ENCODE measurements at places on chromosomes 1 and 21.

DNA sequence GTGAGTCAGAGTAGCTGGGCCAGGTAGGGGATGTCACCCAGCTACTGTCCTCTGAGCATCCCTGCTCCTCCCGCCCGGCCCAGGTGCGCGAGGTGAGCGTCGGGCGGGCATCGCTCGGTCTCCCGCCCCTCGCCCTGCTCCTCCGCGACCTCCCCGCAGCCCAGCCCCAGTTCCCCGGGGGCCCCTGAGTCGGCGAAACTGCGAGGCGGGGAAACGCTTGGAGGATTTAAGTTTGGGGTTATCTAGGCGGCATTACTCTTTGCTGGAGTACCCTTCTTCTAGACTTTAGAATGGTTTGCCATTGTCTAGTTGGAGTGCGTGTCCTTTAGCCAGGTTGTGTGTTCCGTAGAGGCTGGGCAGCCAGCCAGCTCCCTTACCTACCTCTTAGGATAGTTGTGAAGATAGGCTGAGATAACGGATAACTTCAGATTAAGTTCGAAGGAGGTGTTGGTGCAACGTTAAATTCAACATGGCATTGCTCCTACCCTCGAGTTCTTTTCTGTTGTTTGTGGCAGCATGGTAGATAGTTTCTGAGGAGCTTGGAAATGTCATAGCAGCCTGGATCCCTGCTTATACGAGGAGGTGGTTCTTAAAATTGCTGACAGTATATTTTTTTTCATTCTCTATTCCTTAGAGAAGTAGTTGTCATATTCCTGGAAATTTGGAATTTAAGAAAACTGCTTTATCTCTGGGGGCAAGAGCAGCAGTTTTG is 697 bp downstream of the AGO3 start:
- no peak for DNase-seq

GRCh38 chr21:39952265-39952664 is 85.0 kb downstream of the PCP4 start:
- no peak for DNase-seq

DNA sequence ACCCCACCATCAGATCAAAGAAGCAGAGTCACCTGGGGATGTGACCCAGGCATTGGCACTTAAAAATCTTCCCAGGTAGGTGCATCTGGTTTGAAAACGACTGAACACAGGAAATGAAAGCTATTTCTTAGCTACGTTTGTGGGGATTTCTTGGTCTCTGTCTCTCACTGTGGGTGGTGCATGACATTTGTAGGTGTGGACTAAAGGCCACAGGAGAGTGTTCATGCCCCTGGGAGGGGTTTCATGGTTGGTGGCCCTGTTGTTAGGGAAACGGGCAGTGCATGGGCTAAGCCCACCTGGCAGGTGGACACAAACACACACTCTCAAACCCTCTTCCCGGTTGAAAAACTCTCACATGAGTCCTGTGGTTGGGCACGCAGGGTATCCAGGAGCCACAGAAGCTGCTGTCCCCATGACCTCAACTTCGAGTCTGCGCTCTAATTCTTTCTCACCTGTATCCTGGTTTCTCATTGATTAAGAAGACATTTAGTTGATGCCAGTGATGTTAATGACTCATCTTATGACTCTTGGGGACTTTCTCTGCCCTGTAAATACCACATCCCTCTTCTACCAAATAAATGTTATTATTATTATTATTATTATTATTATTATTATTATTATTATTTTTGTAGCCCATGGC is 119.4 kb downstream of the MRPS6 start:
- DNase-seq, result no peak

GRCh38 chr1:21781815-21782348 is 1.1 kb downstream of the USP48 start:
- peak; percentile 15 for DNase-seq

GRCh38 chr1:81559662-81560350 is 240.9 kb upstream of the ADGRL2 start:
- DNase-seq, result no peak

- DNase-seq, result no peak
Measured at GRCh38 chr1:47587891-47588582, 150.2 kb downstream of the FOXD2 start.

DNA sequence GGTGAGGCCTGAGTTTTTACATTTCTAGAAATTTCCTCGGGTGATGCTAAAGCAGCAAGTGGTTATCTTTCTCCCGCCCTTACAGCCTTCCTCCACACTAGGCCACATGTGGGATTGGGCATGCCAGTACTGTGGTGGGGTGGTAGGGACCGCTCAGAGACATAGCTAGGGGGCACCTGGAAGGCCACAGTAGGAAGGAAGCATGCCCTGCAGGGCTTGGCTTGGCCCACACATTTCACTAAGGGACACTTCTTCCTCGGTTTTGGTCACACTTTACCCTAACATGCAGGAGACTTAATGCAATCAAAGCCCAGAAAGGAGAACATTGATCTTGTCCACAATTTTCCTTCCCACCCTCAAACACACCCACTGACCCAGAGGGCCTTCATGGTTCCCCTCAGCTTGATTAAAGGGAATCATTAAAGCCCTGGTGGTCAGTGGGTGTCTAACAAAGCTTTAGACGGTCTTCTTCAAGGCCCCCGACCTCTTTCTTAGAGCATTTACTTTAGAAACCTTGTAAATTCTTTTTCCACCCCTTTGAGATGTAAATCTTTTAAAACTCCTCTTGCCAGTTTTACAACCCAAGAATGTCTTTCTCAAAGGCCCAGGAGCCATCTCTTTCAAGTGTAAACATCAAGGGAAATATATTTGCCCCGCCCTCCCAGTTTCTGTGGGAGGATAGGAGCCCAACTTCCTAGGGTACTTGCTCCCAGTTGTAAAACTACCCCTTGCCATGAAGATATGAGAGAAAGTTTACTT is 246.4 kb upstream of the PTBP2 start:
- no peak for DNase-seq

DNA sequence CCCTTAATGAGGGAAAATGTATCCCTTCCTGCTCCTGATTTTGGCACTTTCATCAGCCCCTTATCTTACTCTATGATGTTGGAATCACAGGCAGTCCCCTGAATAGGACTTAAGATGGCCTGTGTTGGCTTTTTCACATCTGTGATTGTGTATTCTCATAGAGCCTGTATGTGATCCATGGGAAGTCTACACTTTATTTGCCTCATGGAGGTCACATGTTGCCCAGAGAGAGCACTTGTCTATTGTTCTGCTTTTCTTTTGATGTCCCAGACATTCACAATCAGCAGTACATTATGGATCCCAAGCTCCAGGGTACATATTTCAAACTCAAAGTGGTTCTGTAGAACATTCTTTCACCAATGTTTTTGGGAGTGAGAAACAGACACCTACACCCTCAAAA is 885.2 kb upstream of the ADGRL2 start:
- no peak for DNase-seq

DNA sequence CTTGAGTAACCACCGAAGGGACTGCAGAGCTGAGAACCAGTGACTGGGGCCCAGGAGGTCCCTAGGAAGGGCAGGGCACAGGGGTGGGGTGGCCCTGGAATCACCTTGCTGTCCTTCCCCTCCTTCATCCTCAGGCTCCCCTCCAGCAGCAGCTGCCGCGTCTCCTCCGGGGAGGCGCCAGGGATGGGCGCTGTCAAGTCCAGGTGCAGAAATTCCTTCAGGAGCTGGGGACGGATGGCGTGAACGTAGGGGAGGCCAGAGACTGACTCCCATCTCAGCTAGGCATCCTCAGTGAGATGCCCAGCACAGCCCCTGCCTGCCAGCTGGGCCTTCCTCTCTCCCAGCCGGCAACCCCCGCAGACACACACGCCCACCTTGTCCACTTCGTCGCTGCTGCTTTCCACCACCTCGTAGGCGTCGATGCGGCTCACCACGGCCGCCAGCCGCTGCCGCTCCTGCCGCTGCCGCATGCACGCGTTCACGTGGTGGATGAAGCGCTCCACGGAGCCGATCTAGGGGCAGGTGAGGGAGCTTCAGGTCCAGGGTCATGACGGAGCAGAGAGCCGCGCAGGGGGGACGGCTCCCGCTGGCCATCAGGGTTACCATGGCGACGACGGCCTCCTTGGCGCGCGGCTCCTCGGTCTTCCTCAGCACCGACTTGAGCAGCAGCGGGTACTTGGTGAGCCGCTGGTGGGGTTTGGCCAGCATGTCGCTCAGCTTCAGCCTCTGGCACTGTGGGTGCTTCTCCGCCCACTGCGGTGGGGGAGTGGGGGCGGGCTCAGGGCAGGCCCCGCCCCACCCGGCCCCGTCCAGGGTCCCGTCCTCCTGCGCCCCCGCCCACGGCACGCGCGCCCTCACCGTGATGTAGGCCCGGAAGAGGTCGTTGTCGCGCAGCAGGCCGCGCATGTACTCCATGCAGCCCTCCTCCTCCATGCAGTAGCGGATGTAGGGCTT is 4.4 kb upstream of the TNFRSF25 start:
- no peak for DNase-seq

- no peak for DNase-seq
Measured at GRCh38 chr1:115029526-115029925, at the start of gene TSHB. TSHB (plus strand) TSS chr1:115029826; CDS start chr1:115033363, 3,537 bp downstream.

- no peak for DNase-seq
Measured at GRCh38 chr1:231337043-231337471, 595 bp downstream of the EXOC8 start.

DNA sequence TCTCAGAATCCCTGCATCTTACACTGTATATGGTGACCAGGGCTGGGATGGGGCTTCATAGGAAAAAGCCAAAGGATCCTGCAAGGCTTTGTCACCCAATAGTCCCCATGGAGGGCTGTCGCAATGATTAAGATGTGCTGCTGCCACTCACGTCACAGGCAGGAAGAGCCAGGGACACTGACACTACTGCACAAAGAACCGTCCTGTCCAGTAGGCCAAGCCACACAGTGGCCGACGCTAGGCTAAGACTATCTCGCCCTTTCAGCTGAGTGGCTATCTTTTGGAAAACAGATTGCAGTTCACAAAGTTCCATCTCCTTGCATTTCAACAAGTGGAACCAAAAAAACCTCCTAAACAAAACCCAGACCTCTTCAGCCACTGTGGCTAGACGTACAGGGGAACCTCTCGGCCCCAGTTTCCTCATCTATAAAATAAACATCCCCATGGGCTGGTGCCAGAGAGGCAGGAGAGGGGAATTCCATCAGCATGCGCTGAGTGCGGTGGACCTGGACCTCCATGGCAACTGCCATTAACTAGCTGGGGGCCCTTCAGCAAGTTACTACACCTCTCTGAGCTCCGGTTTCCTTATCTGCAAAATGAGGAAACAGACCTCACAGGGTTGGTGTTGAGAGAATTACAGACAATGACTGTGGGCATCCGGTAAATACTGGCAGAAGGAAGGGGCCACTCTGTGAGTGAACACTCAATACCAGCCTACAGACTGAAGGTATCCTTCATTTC is 8.7 kb downstream of the CAPZB start:
- no peak for DNase-seq

DNA sequence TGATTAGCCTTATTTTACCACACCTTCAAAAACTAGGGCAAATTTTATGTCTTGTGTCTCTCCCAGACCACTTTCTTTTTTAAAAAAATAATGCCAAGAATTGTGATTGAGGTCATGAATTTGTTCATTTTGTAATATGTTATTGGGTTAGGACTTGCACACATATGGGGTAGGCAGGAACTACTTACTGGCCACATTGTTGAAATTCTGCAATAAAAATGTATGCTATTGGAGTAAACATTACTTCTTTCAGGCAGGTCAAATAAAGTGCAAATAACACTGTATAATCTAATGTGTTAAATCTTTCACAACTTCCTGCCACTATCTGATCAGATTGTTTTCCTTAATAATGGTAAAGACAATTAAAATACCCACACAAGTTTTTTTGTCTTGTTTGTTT is 166.6 kb upstream of the COL11A1 start:
- DNase-seq, result no peak

- DNase-seq, result no peak
Measured at GRCh38 chr21:39429445-39429844, 16.1 kb downstream of the LCA5L start.

GRCh38 chr1:40462956-40463590 is 12.8 kb downstream of the ZFP69B start:
- DNase-seq, result no peak
